Large intestine (tissue), 12 donors: ENCODE measurements at places on chromosomes 1 and 21.

DNA sequence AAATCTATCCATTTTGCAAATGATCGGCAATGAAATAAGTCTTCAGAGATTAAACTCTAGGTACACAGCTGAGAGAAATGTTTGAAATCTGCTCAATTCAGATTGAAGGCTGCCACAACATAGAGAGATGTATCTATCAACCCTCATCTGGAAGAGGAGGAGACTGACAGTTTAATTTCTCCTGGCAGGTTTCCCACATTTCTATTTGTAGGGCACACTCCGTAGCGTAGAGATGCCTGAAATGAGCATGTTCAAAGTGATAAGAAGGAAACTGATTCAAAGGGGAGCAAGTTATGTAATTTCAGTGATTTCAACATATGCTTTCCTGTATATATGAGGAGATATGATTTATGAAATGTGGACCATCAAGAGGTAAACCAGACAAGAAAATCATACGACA lies 44.1 kb downstream of the NIBAN1 start:
- no peak for DNase-seq

- DNase-seq, result no peak
These were observed 19.7 kb downstream of the RNF220 start for GRCh38 chr1:44424747-44425146.

DNA sequence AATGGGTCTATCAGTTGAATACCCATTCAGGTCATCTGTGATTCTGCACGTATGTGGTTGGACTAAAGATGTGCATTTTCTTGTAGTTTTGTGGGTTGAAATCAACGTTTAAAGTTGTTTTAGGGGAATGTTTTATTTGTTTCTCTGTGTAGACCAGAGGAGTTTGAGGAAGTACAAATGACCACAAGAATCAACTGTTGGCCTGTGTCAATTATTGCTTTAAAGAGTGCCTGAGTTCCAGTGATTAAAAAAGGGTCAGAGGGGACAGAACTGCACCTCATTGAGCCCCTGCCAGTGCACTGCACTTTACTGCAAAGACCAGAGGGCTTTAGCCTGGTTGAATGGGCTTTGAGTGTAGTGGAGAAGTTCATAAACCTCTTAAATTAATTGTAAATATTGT lies 190.3 kb downstream of the VPS13D start:
- DNase-seq, result no peak

GRCh38 chr1:108050158-108050557 lies 85.2 kb upstream of the VAV3 start:
- no peak for DNase-seq

DNA sequence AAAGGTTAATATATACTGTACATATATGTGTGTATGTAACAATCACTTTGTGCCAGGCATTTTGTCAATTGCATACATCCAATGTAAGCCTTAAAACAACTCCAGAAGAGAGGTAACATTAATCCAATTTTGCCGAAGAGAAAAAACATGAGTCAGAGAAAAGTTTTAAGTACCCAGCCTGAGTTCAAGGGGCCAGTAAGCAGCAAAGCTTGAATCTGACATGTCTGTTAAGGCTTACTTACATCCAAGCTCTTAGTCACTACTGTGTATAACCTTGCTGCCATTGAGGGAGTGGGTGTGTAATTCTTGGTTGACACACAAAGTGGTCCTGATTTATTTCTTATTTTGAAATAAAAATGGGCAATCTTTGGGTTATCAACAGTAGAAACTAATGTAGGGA lies 360.4 kb upstream of the LYPLAL1 start:
- no peak for DNase-seq

DNA sequence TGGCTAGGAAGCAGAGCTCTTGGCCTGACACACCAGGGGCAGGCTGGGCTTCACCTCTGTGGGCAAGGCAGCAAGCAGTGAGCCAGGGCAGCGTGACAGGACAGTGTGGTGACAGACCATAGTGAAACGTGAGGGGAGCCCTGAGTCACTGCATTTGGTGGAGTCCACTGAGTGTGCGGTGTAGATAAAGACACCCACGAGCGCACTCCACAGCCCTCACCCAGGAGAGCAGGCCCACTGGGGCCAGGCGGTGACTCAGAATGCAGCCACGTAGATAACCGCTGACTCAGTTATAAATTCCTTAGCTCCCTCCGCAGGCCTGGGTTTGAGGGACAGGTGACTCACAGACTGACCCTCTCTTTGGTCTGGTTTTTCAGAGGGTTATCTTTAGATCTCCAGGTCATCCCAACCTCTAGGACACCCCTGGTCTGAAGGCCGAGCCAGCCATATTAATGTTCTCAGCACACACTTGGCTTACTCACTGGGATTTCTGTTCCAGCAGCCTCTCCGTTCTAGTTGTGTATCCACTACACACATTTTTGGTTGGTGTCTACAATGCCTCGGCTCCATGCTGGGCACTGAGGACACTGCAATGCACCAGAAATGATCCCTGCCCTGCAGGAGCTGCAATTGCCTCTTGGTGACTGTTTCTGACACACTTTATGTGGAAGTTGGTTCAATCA lies 90.2 kb upstream of the TSPAN2 start:
- no peak for DNase-seq

DNA sequence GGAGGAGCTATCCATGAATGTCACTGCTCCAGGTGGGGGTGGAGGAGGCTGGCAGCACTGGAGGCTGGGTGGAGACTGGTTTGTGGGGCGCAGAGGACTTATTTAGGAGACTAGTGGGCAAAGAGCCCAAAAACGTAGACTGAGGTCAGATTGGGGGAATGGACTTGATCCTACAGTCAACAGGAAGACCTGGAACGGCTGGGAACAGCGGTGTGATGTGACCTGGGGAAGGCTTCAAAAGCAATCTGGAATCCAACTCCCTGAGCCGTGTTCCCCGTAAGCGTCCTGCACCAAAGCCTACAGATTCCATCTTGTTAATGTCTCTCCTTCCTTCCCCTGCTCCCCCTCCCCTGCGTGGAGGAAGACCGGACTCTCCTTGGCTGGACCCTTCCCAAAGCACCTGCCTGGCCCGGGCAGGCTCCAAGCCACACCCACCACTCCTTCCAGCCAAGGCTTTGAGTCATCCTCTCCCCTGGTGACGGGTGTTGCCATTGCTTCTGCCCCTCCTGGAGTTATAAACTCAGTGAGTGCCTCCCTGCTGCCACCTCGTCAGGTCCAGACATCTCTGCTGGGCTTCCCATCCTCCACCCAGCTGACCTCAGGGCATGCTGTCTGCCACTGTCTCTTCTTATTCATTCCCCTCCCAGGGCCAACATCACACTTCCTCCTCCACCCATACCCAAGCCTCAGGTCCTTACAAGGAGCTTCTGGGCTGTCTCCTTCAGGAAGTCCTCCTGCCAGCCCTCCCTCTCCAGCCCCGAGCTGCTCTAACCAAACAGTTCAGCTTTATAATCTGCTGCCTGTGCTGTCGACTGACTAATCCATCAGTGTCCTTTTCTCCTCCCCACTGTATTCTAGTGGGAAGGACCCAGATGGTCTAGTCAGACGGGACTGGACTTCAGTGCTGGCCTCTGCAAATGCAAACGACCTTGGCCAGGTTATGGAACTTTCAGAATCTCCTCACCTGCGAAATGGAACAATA lies 1.6 kb upstream of the CLSTN1 start:
- peak; percentile 86 for DNase-seq

DNA sequence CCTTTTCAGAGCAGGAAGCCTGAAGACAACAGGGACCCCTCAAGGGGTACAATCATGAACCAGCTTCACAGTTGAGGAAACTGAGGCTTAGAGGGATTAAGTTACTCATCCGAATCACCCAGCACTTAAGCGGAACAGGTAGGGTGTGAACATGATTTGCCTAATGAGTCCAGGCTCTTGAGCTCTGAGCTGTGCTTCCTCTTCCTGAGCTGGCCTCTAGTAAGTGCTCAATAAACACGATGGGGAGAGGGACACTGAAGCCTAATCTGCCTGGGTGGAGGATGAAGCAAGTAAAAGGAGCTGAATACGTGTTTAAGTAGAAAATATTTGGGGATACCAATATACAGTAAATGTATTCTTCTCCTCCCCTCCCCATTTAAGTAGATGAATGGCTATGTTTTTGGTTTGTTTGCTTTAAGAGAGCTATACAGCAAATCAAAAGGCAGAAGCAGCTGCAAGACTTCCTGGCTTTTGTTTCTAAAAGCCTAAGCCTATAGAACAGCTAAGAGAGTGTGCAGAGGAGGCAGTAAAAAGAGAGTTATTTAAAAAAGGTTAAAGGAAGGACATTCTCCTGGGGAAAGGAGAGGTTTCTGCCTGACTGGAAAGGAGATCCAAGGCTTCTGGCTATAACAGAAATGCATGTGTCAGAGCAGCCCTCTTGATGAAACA lies 20.5 kb downstream of the STPG1 start:
- DNase-seq, result no peak

GRCh38 chr1:58432851-58433668 lies 113.5 kb downstream of the OMA1 start:
- DNase-seq, result peak; percentile 12
